ENCODE measurements at places on chromosomes 11 and 22.

GRCh38 chr11:34523053-34523452 is 9.5 kb upstream of the ELF5 start:
- DNase-seq: no peak

DNA sequence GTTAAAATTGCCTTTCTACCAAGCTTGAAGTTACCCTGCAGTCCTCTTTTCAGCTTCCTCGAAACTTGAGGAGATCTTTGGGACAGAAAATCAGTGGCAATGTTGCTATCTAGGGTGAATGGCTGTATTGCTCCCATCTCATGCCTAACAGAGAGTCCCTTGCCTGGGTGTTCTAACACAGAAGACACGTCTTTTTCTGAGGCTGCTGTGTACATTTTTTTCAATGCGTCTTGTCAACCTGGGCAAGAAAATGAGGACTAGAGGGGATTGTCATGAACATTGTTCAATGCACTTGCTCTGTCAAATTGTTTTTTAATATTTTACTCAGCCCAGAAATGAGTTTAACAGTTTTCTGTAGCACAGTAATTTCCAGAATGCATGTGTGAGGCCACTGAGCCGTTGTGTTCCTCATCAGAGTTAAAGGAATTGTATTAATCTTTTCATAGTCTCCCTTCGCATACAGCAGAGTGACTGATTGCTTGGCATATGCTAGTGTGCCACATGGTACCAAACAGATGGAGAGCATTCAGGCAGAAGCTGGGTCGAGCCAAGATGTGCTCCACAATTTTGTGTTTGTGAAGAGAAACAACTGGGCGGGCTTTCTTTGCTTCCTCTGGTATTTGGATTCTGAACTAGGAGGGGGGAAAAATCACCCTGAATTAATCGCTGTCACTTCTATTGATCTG is 86.0 kb downstream of the CASP12 start:
- DNase-seq: no peak

- no peak for DNase-seq
Observed at GRCh38 chr22:50522806-50523438, 2.5 kb downstream of the SCO2 start.

- no peak for DNase-seq
Observed at GRCh38 chr11:82810738-82811137, 77.1 kb upstream of the FAM181B start.

- DNase-seq: no peak
Observed at GRCh38 chr11:70205766-70206165, 2.7 kb downstream of the FADD start.

- no peak for DNase-seq
Observed at GRCh38 chr22:30906946-30907345, 61.6 kb downstream of the MORC2 start.

DNA sequence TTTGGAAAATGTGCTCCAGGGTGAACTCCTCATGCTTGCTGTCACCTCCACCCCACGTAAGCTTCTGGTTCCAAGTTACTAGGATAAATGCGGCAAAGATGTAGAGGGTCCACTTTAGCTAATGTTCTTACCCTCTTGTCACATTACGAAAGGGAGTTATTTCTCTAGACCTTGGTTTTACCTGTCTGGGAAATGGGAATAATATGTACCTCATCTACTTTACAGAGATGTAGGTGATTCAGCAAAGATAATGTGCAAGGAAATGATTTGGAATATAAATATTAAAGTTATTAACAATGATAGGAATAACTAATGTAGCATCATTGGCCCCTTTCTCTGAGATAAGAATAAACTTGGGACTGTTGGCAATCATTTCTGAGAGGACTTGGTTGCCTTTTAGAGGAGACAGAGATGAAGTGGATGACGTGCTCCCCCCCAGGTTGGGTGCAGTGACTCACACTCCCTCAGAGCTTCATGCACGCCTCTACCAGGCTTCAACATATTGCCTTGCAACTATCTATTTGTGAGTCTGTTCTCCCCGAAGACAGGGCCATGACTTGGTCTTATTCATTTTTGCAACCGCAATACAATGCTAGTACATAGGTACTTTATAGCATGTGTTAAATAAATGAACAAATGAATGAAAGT is 97.1 kb downstream of the ME3 start:
- DNase-seq: no peak

- DNase-seq: no peak
Observed at GRCh38 chr11:65941720-65942310, 3.5 kb upstream of the TSGA10IP start.

Measured in progenitor cell of endocrine pancreas (in vitro differentiated cells).